ENCODE measurements at places on chromosomes 7 and 10. TPM values are rescaled to one million over a fixed set of nuclear protein-coding genes. Genes with fewer than 3 reads are reported as not detected.

DNA sequence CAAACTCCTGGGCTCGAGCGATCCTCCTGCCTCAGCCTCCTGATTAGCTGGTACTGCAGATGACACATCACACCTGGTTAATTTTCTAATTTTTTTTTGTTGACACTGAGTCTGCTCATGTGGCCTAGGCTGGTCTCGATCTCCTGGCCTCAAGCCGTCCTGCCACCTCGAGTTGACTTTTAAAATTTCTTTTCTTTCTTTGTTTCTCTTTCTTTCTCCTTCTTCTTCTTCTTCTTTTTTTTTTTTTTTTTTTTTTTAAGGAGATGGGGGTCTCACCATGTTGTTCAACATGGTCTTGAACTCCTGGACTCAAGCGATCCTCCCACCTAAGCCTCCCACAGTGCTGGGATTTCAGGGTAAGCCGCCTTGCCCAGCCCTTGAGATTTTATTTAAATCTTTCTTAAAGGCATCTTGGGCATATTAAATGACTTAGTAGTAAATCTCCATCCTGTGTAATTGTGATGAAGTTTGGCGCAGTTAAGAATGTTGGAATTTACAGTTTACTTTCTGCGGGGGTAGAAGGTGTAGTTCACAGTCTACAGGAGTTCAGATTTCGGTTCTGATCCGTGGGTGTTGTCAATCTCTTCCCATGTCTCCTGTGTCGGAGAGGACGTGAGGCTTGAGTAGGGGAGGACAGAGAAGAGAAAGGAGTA lies 1.0 kb upstream of the ITGA8 start:
- no peak for DNase-seq

GRCh38 chr7:22430457-22430856 lies 69.5 kb downstream of the STEAP1B start:
- DNase-seq = peak; percentile 48

GRCh38 chr10:34781711-34782110 lies 33.4 kb downstream of the PARD3 start:
- DNase-seq = no peak

- DNase-seq = no peak
Measured at GRCh38 chr7:63047061-63047460, 951.6 kb upstream of the ZNF722 start.

DNA sequence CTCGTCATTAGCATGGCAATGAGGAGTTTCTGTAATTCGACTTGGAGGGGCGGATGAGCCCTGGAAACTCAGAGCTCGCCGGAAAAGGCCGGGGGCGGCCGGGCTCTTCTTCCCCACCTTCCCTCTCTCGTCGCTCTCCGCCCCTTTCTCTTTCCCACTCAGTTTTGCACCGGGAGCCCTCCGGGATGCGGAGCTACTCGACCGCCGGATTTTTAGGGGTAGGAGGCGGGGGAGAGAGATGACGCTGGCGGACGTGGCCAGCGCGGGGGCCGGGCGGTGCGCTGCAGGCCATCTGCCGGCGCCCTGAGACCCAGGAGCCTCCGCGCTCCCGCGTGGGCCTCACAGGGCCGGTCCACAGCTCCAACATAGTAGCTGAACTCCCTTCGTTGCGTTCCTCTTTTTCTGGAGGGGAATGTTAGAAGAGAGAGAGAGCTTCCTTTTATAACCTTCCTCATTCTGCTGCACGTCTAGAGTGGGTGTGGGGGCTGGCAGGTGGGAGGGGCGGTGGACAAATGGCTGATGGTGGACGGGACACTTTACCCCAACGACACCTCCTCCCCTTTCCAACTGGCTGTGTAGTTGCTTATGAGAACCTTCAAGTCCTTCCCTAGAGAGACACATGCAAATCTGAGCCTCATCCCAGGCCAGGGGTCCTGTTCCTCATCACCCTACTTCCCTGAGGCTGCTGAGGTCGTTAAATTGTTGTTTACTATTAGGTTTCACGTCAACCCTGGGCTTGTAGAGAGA lies 1.1 kb upstream of the HOXA1 start:
- no peak for DNase-seq

Gene PON1
- polyA plus RNA-seq = 2.3 TPM

Gene ZSCAN21
- polyA plus RNA-seq = 13.6 TPM

Gene KCNH2
- polyA plus RNA-seq = 8.1 TPM

Gene CLRN3
- polyA plus RNA-seq = 121 TPM
